ENCODE measurements at places on chromosomes 4 and X.

- peak; percentile 64 for DNase-seq
Measured at GRCh38 chrX:109472939-109473735, 8.7 kb downstream of the GUCY2F start.

DNA sequence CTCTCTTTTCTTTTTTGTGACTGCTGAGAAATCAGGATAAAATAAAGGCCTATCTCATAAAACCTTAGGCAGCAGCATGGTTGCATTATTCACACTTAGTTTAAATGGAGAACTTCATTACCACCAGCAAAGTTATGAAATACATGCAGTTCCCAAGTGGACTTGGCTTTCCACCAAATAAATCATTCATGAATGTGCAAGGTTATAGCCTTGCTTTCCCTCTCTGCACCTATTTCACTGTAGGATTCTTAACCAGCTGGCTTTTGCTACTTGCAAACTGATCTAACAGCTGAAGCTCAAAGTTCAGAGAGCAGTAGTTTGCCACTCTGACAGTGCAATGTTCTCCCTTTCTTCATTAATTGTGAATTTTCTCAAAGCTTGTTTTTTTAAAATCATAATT, 140.1 kb upstream of the SMIM31 start:
- DNase-seq: peak; percentile 4

DNA sequence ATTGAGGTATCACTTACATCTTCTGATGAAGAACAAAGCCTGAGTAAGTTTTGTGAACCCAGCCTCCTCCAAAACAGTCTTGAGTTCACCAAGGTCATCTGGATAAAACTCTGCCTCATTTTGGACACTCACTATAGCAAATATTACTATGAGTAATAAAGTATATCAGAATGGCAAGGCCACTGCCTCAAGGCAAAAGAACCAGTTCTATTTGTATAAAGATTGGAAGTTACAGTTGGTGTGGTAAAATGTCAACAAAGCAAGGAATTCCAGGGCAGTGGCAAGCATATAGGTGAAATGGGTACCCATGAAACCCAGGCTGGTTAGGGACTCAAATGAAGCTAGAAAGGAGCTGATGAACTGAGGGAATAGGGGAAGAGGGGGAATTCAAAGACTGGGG, 2.4 kb upstream of the ARHGEF6 start:
- no peak for DNase-seq

GRCh38 chr4:36386691-36387090, 105.3 kb downstream of the DTHD1 start:
- no peak for DNase-seq

DNA sequence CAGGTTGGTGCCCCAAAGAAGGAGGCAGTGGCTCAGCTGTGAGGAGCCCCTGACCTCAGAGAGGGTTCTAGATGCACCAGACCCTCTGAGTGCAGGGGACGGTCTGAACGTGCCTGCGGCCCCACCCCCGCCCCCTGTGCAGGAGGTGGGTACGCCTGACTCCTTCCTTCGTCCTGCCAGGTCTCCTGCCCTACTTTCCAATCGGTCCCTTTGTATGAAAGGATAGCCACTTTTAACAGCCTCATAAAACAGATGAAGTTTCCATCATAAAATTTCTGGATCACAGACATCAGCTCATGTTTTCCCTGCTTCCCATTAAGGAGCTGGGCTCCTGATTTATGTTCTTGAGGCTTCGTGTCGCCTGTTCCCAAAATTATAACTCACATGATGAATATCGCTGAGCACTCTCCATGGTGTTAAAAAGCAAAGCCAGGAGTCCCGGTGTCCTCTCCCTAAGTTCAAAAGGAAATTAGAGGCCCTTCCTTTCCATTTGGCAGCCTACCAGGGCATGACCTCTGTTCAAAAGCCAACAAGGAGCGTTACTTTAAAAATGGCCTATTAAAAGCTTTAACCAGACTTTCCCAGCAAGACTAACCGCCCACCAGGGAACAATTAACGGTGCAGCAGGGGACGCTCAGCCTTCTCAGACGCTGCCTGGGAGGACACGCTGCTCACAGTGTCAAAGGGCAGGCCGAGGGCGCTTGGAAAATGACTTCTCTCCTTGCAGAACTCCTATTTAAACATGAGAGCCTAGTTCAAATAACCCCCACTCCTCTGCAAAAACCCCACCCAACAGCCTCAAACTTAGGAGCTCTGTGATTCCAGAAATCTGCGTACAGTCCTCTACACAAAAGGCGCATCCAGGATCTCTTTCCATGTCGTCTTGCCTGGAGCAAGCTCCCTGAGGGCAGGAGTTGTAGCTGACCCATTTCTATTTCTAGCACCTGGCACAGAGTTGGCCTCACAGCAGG, 181.9 kb downstream of the AFAP1 start:
- no peak for DNase-seq

Measured in fibroblast of mammary gland (primary cell).